ENCODE measurements at places on chromosomes 12 and 14.

GRCh38 chr14:62308891-62309290 lies 546.7 kb downstream of the SNAPC1 start:
- DNase-seq, result no peak

- no peak for DNase-seq
Observed at GRCh38 chr12:91896286-91897024, 249.2 kb downstream of the BTG1 start.

DNA sequence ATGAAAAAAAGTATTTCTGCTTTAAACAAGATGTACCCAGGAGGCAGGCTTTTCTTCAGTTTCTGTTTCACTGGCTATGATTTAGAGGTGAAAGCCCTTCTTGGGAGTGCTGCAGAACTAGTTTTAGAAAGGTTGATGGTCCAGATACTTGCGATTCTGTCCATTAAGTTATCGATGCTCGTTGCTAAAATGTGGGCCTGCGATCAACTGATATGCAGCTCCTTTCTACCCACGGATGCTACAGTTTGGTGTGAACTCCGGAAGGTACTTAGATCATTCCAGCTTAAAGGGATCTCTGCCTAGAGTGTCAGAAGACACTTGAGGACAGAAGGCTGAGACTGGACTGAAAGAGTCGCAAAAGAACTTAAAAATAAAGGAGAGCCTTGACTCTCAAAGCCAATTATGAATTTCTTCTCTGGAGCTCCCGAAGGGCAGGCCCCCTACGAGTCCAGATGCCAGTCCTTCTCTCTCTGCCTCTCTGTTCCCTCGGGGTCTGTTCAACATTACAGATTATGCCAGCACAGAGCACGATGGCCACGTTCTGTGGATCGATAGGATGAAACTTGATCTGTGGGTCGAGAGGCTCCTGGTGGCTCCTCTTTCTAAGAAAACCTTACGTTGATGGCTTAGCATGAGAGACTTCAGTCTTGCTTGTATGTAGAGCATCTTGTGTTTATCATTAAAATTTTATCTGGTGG lies 40.0 kb downstream of the FBXW8 start:
- DNase-seq, result no peak

DNA sequence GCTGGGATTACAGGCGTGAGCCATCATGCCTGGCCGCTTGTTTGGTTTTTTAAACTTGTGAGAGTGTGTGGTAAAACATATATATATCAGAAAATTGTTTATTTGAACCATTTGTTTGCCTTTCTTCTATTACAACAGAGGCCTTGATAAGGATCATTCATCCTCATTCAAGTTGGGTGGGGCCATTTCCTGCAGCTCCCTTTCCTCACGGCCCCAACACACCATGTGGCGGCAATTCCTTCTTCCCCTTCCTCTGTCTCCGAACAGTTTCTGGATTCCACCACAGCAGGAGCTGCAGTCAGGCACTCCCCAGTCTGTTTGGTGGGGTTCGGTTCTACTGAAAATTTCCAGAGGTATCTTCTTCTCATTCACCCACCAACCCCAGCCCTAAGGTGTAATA lies 42.0 kb upstream of the RASSF3 start:
- no peak for DNase-seq

- no peak for DNase-seq
Observed at GRCh38 chr12:52243259-52243855, 10.3 kb downstream of the KRT7 start.

DNA sequence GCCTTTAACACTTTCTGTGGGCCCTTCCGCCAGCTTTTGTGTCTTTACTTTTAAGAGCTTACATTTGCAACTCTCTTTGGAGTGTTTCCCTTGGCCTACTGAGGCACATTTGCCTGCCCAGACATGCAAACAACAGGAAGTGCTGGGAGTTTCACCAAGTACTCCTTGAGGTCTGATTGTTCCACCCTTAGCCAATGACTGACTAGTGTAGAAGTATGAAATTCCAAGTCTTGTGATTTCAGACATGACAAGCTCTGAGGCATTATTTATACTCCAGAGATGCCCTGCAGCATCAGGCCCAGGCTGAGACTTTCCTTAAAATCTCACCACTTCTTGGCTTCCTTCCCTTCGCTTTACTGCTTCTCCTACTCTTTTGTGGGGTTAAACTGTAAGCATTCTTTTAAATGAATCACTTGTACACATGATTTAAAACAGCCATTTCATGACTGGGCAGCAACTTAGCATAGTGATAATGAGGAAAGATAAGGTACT lies 174.1 kb downstream of the SLC6A15 start:
- DNase-seq, result no peak

DNA sequence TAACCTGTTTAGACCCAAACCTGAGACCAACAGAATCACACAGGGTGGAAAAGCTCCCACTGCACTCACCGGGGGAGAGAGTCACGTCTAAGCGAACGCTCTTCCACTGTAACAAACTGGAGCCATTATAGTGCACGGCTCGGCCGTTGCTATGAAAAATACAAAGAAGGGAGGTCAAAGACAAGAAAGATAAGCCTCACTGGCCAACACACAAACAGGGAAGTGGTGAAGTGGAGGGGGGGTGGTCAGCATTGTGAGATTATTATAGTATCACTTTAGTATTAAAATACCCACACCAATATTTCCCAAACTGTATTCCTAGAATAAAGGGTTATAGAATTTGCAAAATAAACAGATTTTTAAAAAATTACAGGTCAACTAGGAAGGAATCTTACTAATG lies 90.9 kb downstream of the TRAFD1 start:
- DNase-seq, result no peak

DNA sequence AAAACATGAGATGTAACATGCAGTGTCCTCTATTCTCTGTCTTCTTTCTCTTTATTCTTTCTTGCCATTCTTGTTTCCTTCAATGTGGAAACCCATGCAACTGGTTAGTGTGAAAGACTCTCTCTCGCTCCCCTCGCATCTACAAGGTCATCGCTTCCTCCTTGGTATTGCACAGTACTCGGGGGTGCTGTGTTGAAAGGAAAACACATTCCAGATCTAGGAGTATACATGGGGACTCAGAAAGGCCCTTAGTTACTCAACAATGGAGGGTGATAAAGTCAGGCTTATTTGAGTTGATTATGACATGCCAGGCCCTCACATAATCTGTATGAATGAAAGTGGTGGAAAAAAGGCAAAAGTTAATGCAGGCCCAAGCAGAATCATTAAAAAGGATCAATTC lies 75.5 kb upstream of the OVCH1 start:
- DNase-seq, result no peak

DNA sequence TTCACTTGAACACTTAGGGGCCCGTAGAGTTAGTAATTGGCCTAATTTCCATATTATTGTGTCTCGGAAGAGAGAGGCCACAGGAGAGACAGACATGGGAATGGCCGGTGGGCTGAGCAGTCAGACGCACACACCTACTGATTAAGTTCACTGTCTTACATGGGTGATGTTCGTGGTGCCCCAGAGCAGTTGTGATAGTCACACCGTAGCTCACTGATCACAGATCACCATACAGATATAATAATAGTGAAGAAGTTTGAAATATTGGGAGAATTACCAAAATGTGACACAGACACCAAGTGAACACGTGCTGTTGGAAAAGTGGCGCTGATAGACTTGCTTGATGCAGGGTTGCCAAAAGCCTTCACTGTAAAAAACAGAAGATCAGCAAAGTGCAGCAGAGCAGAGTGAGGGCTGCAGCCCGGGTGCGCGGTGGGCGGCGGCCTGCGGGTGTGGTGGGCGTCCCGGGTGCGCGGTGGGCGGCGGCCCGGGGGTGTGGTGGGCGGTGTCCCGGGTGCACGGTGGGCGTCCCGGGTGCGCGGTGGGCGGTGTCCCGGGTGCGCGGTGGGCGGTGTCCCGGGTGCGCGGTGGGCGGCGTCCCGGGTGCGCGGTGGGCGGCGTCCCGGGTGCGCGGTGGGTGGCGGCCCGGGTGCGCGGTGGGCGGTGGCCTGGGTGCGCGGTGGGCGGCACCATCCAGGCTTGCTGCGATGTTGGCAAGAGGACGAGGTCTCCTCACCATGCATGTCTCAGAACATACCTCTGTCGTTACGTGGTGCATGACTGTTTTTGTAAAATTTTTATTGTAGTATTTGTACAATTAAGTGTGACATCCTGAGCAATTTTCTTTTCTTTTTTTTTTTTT lies 34.3 kb upstream of the TEX22 start:
- DNase-seq, result peak; percentile 31

- no peak for DNase-seq
Observed at GRCh38 chr12:125187148-125187745, 122.0 kb downstream of the AACS start.

GRCh38 chr14:78446807-78447206 lies 276.6 kb downstream of the NRXN3 start:
- DNase-seq, result no peak

DNA sequence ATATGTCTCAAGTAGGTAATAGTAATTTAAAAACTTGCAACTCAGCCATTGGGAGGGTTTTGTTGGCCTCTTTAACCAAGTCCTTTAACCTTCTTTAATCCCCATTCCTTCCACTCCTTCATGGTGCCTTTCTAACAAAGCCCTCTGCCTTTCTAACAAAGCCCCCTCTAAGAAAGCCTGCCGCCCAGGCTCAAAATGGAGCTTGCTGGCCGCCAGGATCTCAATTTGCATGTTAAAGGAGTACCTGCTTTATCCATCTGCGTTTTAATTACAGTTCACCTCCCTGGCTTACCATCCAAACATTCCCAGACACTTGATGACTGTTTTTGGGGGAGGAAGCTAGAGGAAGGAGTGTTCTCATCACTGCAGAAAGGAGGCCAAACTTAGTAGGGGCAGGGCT lies 183.4 kb downstream of the PTPN11 start:
- no peak for DNase-seq

- DNase-seq, result no peak
Observed at GRCh38 chr12:77973579-77973978, 142.9 kb downstream of the NAV3 start.

GRCh38 chr12:23760495-23760894 lies 189.0 kb downstream of the SOX5 start:
- DNase-seq, result no peak

GRCh38 chr12:56230432-56231183 lies 757 bp downstream of the SLC39A5 start:
- no peak for DNase-seq

GRCh38 chr14:79663453-79663852 lies 547.9 kb downstream of the DIO2 start:
- no peak for DNase-seq

DNA sequence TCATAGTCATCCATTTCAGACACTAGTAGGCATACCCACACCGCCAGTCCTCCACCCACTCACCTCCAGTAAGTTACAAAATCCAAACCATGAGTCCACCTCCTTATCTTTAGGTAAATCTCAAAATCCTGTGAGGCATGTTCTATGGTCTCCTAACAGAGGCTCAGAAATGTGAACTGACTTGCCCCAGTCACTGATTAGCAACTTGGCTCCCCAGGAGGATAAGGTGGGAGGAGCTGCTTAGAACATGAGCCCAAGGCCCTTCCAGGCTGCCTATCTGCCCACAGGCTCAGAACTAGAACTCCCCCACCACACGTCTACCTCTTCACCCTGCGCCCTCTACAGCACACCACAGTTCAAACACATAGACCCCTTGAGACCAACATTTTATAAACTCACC lies 19.9 kb downstream of the SETD3 start:
- no peak for DNase-seq

DNA sequence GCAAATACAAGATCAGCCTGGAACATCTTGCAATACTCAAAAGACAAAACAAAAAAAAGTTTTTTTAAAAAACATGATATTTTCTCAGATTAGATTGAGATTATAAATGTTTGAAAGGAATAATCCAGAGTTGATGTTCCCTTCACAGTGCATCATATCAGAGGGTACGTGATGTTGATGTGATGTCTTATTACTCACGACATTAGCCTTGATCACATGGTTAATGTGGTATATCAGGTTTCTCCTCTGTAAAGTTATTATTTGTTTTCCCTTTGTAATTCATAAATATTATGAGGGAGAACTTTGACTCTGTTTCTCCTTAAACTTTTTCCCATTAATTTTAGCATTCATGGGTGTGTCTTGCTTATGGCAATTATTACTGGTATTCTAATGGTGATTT lies 26.6 kb downstream of the LIMA1 start:
- no peak for DNase-seq

GRCh38 chr12:115660211-115660805 lies 617.2 kb downstream of the MED13L start:
- no peak for DNase-seq

DNA sequence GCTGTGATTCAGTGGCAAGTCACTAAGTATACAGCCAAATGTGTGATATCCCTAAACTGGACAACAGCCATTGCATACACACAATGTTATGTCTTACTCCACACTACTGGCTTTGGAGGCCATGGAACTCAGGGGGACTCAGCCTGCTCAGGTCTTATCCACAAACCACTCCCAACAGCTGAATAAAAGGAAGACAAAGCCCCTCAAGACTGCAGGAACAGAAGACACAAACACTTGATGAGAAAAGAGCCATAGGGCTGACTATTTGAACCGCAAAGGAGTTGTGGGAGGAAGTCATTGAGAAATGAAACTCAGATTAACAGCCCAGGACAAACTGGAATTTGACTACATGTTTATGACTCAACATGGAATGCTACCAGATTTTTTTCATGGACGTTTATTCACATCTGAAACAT lies 40.9 kb downstream of the PTGER2 start:
- DNase-seq, result no peak

DNA sequence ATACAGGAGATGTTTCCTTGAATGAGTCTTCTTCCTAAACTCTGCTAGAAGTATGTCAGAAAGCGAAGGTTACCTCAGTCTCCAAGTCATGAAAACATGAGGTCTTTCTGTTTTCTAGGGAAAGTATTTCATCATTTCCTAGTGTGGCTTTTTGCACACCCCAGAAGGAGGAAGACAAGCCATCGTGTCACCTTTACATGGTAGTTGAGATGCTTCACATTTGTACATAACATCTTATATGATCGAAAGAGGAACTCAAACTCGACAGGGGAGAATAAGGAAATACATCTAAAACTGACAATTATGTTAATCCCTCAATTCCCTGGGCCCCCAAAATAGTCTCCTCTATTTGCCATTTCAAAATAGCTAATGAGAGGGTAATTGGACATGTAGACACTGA lies 214.1 kb upstream of the PLEKHG7 start:
- DNase-seq, result no peak

DNA sequence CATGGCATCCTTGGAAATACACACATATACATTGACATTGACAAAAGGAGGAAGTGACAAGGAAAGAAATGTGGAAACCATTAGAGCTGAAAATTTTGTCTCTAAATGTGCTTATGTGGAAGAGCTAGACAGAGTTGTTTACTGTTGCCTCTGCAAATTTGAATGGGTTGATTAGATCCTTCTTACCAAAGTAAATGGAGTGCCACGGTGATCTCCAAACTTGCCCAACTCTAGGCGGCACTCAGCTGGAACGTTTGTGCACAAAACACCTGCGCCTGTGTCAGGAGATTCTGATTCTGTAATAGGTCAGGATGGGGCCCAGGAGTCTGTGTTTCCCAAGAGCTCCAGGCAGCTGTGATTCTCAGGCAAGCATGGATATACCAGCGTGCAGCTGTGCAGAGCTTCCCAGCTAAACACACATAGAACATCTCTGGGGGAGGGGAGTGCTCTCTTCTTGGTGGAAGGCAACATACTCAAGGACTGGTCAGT lies 77.8 kb upstream of the BDKRB2 start:
- DNase-seq, result no peak
